ENCODE measurements at places on chromosomes 7 and 10.

DNA sequence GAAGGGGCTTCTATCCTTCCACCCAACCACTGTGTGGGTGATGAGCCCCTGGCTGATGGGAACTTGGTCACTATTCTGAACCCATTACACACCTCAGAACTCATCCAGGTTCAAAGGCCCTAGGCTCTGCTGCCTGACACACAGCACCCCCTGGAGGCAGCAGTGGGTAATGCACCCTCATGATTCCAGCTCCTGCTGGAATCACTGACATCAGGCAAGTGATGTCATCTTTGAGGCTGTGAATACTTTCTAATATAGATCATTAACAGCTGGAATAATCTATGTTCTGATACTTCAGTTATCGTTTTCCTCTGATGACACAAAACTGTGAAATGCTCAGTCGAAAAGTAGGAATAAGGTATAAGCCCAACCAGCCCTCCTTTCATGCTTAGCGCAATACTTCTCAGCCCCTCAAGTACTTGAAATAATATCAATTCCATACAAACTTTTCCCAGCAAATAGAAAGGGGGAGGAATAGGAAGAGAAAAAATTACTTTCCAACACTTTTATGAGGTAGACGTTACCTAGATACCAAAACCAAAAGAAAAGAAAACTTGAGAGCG, 7.5 kb upstream of the RBP3 start:
- DNase-seq: no peak

GRCh38 chr10:37067576-37067975, 57.8 kb upstream of the ANKRD30A start:
- no peak for DNase-seq

DNA sequence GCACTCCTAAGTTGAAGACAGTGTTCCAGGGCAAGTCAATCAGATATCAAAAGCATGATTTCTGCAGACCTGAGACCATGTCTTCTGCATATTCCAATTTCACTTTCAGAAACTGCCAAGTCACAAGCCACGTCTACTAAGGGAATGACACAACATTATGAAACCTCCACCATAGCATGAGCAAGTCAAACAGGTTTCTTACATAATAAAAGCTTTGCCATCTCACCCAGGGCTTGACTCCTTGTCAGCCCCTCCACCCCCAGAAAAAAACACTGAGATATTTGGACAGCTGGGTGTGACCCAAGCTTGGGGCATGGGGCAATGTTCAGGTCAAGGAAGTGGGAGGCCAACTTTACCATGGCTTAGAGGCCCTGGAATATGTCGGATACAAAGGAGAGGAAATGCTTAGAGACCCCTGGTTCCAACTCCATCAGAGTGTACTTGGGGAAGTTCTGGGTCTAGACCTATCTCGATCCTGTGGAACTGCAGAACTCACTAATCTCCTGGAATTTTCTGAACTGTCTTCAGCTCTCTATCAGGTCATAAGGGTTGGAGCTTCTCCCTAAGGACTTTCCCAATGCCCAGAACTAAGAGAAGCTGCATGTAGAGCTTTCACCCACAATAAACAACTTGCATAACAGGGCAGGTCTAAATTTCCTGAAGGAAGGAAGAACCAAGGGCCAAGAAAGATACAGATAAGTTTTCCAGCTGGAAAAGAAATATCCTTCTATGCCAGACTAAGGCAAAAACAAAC, 80.6 kb upstream of the NAMPT start:
- no peak for DNase-seq

DNA sequence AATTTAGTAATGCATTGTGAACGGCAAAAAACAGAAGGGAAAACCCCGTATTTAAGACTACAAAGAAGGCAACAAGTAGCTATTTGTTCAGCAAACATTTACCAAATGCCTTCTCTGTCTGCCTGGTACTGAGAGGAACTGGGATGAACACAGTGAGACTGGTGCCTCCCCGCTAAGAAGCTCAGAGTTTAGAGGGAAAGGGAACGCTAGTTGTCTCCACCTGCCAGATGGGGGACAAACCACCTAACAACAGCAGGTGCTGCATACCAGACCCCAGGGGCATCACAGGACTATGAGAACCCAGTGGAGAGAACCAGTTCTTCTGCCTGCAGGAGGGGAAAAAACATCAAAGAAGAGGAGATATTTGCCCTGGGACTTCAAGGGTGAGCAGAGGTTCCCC, 147.1 kb downstream of the SLC25A13 start:
- DNase-seq: no peak

- DNase-seq: no peak
Observed at GRCh38 chr10:61120805-61121204, 176.8 kb upstream of the RHOBTB1 start.

GRCh38 chr7:99126921-99127553, 16.9 kb downstream of the SMURF1 start:
- DNase-seq: no peak

DNA sequence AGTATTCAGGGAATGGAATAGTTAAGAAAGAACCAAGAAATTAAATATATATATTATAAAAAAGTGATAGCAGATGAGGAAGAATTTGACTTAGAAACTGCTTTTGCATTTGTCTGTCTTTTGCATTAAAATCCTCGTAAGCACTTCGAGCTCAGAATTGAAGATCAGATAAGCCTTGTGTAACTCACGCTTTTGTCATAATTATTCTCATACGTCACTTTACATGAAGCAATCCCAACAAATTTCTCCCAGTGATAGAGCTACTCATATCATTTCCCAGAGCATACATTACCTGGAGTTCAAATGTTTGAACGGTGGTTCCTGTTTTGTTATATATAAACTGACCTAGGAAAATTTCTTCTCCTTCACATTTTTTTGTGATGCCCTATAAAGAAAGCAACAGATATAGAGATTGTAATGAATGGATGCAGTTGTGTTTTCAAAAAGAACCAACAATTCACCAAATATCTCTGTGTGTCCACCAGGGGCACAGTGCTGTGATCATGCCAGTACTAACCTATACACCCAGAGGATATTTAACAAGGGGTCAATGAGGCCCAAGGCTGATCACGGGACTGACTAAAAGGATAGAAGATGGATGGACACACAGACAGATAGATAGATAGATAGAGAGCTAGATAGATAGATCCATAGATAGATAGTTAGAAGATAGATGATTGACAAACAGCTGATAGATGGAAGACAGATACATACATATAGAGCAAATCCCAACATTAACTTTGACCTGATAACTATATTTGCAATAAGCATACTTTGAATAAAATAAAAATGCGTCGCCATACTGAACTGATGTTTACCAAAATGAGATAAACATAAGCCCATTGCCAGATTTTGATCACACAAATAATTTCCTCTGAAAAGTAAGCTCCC, 9.3 kb upstream of the HUS1 start:
- DNase-seq: no peak

DNA sequence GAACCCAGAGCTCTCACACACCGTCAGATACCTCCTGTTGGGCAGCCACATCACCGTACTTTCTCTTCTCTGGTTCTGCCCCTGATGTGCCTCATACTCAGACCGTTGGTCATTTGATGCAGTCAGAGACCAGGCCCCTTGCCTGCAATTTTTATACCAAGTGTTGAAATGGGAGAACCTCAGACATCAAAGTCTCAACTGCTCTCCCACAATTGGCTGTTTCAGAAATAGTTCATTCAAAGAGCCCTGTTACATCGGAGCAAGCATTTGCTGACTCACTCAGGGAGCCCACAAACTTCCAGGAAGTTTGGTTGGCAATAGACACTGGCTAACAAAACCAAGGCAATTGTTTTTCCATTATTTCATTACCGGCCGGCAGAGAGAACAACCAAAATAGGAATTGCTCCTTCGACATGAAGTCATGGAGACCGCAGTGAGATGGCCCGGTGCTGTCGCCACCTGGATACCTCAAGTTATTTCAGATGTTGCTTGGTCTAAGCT, 33.5 kb upstream of the ADAM12 start:
- DNase-seq: no peak

DNA sequence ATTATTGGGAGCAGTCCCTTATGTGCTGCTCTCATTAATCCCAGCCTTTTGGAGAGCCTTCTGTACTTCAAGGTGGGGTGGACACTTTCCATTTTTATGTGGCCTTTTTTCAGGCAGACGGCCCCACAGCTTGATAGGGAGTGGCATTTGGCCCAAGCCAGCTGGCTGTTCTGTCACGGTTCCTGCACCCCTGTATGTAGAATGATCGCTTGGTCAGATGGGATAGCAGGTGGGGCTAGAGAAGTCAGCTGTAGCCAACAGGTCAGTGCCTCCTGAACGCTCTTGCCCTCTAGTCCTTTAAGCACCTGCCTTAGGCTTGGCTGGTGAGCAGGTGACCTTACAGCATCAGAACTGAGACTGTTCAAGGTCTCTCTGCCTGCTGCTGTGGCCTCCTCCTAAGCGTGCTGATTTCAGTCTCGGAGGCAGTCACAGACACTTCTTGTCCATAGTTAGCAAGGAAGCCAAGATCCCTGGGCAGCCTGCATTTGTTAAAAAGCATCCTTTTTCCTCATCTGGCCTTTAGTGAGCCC, 95.3 kb downstream of the LRRC4 start:
- no peak for DNase-seq

DNA sequence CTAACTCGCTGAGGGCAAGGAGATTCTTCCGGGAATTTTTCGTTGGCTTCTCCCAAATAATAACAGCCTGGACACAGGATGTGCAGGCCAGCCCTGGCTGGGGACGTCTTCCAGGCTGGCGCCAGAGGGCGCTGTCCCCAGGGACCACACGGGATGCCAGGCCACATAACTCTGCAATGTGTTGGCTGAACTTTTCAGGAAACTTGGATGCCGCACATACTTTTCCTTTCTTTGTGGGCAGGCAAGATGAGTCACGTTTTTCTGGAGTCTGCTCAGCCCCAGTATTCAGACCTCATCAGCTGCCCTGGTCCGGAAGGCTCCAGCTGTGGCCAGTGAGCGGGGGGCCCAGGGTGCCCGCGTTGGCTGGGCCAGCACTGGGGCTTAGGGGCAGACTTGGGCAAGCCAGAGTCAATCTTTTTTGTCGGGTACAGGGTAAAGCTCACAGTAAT, 122.7 kb downstream of the PRKAG2 start:
- peak; percentile 86 for DNase-seq

- DNase-seq: no peak
Observed at GRCh38 chr10:1037098-1037497, 11.4 kb upstream of the IDI2 start.

DNA sequence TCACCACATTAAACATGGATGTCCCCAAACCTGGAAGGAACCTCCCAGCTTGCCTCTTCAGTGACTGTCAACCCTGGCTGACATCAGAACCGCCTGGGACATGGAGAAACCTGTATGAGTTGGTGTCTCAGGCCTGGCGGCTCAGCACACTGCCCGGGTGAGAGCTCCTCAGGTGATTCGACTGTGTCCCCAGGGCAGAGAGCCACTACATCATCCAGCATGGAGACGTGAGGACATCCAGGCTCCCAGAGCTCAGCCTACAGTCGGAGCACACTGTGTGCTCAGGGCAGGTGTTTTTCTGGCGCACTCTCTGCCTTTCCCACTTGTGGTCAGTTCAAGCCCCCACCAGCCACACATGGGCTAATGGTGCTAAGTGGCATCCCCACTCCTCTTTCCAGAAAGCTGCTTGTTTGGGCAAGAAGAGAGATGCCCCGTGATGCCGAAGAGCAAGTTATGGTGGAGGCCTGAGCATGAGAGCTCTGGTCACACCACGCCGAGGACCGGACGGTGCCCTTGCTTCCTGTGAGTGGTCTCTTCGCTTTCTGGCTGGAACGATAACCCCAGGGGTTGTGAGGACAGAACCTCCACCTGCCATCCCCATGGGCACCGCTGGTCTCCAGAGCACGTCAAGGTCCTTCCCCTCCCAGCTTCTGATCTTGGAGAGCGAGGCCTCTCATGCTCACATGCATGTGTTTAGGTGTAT, 38.5 kb downstream of the AMZ1 start:
- DNase-seq: no peak

- no peak for DNase-seq
Observed at GRCh38 chr10:47054974-47055373, 143.7 kb downstream of the PTPN20 start.

- peak; percentile 61 for DNase-seq
Observed at GRCh38 chr7:101945034-101945758, 127.8 kb downstream of the CUX1 start.

- DNase-seq: no peak
Observed at GRCh38 chr10:15169555-15170401, 1.3 kb upstream of the NMT2 start.

DNA sequence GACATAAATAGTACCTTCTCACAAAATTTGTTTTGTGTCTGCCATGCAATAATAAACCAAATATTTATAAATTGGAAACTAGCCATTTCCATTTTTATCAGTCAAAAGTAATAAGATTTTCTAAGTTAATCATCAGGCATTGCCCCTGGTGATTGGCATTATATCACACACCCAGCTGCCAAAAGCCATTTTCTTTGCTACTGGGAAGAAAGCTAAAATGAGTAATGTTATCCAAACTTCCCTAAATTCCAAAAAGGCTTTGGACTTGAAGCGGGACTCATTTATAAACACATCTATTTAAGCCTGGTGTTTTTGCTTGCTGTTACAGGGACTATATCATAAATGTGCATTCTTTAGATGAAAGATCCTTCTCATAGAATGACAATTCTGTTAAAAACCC, 86.0 kb downstream of the AKR1D1 start:
- DNase-seq: no peak

GRCh38 chr7:53984776-53985175, 557.4 kb upstream of the VSTM2A start:
- no peak for DNase-seq

DNA sequence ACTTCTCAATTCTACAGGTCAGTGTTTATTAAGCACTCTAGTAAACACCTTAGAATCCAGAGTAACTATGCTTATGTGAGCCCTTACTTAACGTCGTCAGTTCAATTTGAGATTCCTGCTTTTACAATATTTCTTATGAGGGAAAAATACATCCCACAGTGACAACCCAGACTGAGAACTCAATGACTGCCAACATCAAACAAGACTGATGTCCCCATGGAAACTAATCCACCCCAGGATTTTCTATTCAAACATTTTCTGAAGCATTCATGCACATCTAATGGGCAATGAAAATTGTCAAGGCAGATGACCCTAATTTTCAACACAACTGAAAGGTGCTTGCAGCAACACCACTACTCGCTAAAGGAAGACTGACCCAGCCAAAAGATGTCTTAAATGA, 67.0 kb downstream of the ATE1 start:
- DNase-seq: no peak
